GM12892 (cell line): ENCODE measurements at places on chromosomes 5 and 9.

- no peak for DNase-seq
Measured at GRCh38 chr5:54534191-54535004, 16.8 kb downstream of the SNX18 start.

DNA sequence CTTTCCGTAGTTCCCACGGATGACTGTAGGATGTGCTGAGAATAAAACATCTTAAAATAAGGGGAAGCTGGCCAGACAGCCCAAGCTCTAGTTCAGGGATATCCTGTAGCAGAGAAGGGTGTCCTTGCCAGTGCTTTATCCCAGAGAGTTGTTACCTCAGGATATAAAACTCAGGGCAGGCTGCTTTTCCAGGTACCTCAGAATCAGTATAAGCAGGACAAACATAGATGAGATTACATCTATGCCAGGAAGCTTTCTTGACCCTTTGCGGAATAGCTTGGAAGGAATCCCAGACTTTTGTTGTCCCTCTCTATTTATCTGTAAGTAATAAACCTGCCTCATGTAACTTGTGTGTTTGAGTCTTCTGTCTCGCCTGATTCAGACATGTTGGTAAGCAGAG is 565.7 kb downstream of the PRDM9 start:
- no peak for DNase-seq

DNA sequence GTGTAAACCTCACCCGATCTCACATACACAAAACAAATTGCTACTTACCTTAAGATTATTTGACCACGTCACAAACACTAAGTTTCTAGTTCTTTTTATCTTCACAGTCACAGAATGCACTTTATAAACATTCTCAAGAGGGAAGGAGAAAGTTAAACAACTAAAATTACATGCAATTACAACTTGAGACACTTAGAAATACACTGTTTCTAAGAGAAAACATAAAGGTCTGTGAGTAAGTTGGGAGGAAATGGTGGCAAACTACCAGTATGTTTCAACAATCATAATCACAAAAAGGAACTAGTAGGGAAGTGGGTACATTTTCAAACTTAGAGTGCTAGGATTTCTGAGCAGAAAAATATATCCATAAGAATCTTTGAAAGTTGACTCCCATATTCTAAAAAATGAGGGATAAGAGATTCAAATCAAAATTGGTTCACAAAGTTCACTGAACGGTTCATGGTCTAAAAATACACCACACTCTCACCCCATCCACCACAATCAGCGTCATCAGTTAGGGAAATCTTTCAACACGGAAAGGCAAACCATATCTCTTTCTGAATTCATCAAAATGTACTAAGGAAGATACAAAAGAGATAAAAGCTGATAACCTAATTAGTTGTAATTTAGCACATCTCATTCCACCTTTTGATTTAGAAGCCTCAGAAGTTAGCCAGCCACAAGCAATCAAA is 182.6 kb downstream of the BNC2 start:
- DNase-seq = no peak

DNA sequence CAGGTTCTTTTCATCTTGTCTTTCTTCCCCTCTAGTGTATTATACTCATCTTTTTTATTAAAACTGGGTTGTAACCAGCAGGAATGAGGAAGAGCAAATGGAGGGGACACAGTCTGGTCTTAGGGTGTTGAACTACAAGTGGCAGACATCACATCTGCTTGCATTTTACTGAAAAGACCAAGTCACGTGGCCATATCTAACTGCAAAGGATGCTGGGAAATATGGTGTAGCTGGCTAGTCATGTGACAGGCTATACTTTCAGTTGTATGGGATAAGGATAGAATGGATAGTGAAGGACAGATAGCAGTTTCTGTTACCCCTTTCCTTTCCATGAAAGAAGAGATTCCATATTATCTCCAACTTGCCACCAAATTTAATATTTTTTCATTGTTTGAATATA is 13.0 kb upstream of the FGD3 start:
- no peak for DNase-seq

GRCh38 chr9:123523845-123524244 is 167.8 kb downstream of the CRB2 start:
- no peak for DNase-seq

GRCh38 chr5:146695646-146696045 is 179.7 kb upstream of the GPR151 start:
- no peak for DNase-seq

GRCh38 chr9:68505681-68506409 is 34.8 kb downstream of the TMEM252 start:
- no peak for DNase-seq

GRCh38 chr5:67149951-67150523 is 46.6 kb downstream of the CD180 start:
- DNase-seq = no peak

DNA sequence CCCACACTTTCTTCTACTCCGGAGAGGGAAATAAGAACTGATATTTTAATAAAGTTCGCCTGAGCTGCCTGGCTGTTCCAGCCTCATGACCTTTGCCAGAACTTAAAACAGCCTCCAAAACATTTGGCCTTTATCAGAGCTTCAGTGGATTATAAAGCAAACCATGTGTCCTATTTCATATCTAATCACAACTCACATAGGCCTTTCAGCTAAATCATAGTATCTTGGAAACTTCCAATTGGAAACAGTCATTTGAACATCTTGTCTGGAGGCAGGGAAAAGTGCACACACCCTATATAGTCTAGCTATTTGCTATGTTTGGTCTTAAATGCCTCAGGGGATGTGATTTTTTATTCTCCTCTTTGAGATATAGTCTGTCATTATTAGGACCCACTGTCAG is 46.0 kb upstream of the FREM1 start:
- DNase-seq = no peak

DNA sequence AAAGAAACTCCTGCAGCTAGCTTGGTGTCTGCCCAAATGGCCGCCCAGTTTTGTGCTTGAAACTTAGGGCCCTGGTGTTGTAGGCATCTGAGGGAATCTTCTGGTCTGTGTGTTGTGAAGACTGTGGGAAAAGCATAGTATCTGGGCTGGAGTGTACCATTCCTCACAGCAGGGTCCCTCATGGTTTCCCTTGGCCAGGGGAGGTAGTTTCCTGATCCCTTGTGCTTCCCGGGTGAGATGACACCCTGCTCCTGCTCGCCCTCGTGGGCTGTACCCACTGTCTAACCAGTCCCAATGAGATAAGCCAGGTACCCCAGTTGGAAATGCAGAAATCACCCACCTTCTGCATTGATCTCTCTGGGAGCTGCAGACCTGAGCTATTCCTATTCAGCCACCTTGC is 182.8 kb downstream of the GDNF start:
- DNase-seq = no peak

DNA sequence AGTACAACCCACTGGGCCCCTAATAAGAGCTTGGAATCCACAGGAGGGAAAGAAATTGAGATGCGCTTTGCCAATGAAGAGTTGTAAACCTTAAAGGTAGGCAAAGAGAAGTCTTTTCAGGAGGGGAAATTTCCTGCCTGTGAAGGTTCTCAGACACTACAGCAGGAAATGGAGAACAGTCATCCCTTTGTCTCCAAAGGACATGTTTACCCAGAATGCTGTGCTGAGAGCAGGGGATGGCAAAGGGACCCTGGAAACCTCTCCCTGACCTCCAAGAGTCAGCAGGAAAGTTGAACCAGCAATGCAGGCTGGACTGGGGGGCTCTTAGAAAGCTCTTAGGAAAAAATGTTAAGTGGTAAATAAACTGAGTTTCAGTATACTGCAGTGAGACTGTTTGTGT is 103.2 kb downstream of the AK8 start:
- DNase-seq = no peak

DNA sequence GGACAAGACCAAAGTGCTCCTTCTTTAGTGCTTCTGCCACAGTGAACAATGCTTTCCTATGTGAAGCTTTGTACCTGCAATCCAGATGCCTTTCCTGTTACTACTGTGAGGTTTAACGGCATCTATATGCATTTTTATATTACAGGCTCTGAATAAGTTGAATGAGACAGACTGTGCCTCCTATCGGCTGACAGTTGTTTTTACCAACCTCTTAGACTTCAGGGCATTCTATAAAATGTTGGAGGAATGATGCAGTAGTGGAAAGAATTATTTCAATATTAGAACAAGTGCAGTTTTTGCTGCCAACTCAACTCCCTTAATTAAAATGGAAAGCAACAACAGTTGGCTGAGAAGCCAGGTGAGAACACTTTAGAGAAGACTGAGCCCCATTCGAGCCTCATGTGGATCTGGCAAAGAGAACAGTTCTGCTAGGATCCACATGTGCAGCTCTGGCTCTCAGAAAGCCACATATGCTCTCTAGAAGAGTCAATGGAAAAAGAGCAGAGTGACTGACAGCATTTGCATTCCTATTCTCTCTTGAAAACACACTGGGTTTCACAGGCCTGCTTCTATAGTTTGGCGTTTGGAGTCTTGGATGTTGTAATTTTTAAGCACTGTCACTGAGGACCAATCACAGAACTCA is 147.5 kb downstream of the LURAP1L start:
- no peak for DNase-seq

DNA sequence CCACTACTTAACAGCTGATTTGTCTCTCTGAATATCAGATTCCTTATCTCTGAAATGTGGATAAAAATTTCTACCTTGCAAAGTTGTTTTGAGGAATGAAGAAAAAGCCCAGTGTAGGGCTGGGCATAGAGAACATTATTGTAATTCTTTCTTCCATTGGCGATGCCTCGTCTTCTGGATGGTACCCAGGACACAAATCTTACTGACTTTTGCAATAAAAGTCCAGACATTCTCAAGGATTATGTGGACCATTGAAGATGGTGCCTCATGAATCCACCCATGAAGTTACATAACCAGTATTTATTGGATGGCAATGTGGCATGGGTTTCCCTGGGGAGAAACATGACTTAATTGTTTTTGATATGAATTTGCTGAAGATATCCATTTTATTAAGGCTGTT is 33.1 kb downstream of the NNT start:
- no peak for DNase-seq

GRCh38 chr5:150156540-150156939 is 895 bp upstream of the PDGFRB start:
- no peak for DNase-seq

GRCh38 chr5:139638090-139638735 is 9.9 kb upstream of the CXXC5 start:
- no peak for DNase-seq

GRCh38 chr5:116382032-116382873 is 192.4 kb downstream of the SEMA6A start:
- DNase-seq = no peak

GRCh38 chr5:141747152-141748141 is 65.4 kb upstream of the ARAP3 start:
- DNase-seq = no peak

- DNase-seq = no peak
Measured at GRCh38 chr5:161094411-161094810, 242.4 kb upstream of the ATP10B start.

DNA sequence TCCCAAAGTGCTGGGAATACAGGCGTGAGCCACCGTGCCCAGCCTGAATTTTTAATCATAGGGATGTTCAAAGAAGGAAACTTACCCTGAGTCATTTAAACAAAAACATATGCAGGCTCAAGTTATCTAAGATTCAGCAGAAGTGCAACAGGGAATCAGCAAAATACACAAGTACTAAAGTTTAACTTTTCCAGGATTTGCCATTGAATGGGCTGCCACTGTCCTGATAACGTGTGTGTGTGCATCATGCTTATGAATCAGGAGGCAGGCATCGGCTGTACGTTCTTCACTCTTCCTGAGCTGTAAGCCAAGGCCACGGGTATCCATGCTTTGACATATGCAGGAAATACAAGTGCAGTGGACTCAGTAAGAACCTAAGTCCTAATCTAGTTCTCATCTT is 48.8 kb upstream of the FST start:
- DNase-seq = no peak

GRCh38 chr5:138605254-138605972 is 30.2 kb upstream of the HSPA9 start:
- DNase-seq = no peak

GRCh38 chr5:113163328-113163727 is 186.7 kb downstream of the DCP2 start:
- no peak for DNase-seq

GRCh38 chr5:9063615-9064245 is 482.1 kb downstream of the SEMA5A start:
- DNase-seq = no peak

GRCh38 chr9:136762915-136763648 is 1.2 kb downstream of the LCN15 start:
- no peak for DNase-seq

DNA sequence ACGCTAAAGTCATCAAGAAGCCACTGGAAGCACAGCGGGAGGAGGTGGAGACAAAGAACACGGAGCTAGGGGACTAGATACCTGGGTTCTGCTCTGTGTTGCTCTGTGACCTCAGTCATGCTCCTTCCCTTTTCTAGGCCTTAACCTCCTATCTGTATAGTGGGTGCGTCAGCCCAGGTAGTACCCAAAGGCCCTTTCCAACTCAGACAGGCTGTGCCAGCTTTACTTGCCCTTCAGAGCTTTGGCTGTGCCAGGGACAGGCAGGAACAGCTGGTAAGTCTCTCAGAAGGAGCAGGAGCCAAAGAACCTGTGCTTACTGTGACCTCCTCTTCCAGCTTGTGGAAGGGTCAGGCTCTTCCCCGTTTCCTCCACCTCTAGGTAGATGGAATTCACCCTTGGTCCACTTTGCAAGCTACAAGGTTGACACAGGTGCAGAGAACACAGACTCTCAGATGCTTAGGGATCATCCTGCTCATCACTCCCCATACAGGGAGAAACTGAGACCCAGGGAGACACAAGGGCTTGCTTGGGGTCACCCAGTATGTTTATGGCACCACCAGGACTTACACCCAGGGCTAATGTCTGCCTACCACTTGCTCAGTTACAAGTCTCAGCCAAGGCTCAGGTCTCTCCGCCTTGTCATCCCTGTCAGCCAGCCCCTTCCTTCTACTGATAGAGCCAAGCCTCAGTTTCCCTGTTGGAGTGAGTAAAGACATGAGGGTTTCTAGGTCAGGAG is 1.7 kb downstream of the CCDC69 start:
- no peak for DNase-seq

- DNase-seq = no peak
Measured at GRCh38 chr9:33374190-33374589, 28.2 kb downstream of the AQP7 start.

- no peak for DNase-seq
Measured at GRCh38 chr5:40383749-40384651, 295.7 kb upstream of the PTGER4 start.

DNA sequence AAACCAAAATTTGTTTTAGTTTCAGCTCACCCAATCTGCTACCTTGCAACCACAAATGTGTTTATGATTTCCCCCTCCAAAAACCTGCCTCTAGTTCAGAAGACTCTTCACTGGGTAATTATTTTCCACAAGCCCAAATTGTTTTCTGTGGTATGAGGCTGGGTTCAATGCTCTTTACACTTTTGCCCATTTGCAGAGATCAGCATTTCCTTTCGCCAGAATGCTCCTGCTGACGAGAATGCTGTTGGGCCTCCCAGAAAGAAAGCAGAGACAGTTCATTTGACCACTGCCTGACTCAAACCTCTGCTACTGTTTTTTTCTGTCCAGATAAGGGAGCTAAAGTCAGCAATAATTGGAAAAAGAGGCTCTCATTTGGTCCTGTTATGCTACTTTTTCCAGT is 427.3 kb downstream of the PDE4D start:
- DNase-seq = no peak
